Epithelial cell of proximal tubule (primary cell): ENCODE measurements at places on chromosomes 2 and 18.

DNA sequence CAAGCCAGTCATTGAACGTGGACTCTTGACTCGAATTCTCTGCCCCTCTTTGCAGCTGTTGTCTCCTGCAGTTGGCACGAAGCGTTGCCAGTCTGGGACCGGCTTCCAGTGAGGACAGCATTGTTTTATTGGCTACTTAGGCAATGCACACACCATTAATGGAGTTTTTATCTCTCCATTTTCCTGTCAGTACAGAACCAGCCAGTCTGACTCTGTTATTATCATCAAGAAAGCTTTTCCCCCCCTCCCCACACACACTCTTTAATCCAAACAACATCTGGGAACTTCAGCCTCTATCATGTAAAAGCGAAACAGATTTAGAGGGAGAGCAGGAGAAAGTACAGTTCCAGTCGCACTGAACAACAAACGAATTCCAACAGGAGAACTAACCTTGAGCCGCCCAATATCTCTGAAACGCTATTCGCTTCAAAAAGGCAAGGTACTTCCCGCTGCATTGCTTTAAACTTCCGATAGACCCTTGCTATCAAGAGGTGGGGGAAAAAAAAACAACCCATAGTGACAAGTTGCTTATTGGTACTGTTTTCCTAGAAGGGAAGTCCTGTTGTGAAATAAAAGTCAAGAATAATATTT lies 38.2 kb downstream of the ACVR1 start:
- no peak for DNase-seq

- no peak for DNase-seq
These were observed 37.3 kb downstream of the GREB1 start for GRCh38 chr2:11571170-11571569.

DNA sequence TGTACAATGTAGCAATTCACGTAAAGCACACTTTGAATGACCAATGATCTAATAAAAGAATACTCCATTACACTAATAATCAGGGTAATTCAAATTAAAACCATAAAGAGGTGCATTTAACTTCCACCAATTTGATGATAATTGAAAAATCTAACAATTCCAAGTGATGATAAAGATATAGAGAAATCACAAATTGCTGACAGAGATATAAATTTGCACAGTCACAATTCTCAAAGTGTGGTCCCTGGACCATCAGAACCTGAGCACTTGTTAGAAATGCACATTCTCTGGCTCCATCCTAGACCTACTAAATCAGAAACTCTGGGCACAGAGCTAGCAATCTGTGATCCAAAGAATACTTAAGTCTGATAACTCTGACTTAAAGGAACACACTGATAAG lies 165.8 kb upstream of the DCC start:
- no peak for DNase-seq

- no peak for DNase-seq
These were observed 107.6 kb upstream of the CYRIA start for GRCh38 chr2:16773080-16773713.

- no peak for DNase-seq
These were observed 56.8 kb downstream of the PMS1 start for GRCh38 chr2:189841019-189841418.

DNA sequence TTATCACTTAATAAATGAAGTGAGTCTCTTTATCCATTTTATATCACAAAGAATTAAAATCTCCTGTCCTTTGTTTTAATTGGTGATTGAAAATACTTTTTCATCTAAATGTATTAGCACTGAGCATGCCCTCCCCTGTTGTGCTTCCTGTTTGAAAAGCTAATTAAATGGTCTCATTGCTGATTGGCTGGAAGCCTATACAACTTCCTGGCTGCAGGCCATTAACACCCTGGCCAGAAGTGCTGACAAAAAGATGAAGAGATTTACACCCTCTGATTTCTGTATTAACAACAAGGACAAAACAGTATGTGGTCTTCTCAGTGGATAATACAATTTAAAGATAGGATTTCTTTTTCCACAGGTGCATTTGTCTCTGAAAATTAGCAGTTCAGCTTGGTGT lies 548.0 kb downstream of the DCC start:
- no peak for DNase-seq
